ENCODE measurements at places on chromosomes 7 and 10.

GRCh38 chr7:97218767-97219166 lies 101.3 kb downstream of the SDHAF3 start:
- DNase-seq = no peak

GRCh38 chr10:99395750-99396445 lies 34.5 kb downstream of the GOT1 start:
- no peak for DNase-seq

- DNase-seq = no peak
These were observed 435.8 kb downstream of the EXOC4 start for GRCh38 chr7:133688483-133689239.

- DNase-seq = no peak
These were observed 242.6 kb downstream of the GLRX3 start for GRCh38 chr10:130378556-130379400.

DNA sequence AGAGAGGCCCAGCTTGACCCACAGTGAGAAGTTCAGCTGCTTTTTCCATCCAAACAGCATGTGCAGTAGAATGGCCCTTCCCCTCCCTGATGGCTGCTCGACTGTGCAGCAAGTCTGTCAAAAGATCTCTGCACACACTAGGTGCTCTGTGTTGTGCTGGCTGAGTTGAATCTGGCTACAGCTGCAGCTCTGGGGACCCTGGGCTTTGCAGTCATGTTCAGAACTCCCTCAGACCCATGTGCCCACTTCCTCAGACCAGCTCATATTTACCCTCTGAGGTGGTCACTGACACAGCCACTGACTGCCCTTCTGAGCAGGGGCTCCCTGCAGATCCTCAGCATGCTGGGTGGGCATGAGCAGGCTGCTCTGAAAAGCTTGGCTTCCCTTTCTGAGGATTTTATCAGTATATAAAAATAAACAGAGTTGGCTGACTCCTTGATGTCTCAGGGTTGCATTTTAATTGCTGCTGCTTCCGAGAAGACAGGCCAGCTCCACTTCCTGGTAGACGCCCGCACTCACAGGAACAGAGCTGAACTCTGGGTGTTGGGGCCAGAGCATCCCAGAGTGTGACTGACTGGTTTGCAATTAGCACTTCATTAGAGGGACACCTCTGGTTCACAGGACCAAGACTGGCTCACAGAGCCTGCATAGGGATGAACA lies 507.9 kb downstream of the RPS24 start:
- no peak for DNase-seq

DNA sequence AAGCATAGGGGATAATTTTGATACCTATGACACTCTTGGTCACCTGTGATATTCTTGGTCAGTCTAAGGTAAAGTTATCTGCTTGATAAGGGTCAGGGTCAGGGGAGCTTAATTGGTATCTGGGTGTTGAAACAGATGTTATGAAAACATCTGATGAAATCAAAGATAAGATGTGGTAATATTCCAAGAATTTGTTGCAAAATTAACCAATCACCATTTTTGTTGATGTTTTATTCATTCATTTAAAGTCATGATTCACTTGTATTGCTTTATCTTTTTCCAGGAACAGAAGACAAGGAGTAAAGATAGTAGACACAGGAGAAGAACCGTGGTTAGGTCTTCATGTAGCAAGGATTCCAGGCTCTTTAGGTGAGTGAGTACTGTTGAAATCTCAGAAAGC lies 103.1 kb downstream of the SEMA3C start:
- DNase-seq = no peak

DNA sequence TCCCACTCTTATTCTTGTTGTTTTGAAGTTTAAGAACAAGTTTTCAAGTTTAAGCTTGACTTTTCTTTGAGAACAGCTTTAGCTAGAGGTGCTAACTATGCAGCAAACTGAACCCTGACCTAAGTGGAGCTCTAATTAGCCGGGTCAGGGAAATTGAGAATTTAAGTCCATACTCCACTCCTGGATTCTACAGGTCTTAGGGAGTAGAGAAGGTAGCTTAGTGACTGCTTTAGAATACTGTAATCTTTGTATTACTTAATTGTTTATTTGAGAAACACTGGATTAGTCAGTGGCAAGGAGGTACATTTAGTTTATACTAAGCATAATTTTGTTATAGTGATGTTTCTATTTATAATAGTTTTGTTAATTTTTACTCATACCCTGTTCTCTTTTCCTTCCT lies 74.6 kb upstream of the STRIP2 start:
- no peak for DNase-seq

DNA sequence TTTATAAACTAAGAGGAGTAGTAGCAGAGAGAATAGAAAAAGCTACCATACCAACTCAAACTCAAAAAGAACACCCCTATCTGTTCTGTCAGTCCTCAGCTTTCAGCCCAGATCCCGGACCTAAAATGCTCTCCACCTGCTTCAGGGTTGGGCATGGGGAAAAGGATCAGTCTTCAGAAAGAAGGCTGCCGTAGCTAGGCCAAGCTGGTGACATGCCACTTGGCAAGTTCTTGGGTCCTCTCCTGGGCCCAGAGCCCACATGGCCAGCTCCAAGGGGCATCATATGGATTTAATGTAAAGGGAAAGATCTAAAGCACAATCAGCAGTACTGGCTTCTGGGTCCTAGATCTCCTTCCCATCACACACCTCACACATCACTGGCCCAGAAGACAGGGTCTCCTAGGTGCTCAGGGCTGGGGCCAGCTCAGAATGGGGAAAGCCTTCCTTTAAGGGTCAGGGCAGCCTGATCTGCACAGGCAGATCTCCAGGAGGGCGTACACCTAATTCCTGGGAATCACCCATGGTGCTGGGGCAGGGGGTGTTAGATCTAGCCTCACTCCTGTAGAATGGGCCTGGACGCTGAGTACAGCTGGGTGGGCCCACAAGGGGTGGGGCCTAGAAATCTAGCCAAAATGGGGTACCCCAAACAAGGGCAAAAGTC lies 2.5 kb downstream of the VAX1 start:
- DNase-seq = no peak

DNA sequence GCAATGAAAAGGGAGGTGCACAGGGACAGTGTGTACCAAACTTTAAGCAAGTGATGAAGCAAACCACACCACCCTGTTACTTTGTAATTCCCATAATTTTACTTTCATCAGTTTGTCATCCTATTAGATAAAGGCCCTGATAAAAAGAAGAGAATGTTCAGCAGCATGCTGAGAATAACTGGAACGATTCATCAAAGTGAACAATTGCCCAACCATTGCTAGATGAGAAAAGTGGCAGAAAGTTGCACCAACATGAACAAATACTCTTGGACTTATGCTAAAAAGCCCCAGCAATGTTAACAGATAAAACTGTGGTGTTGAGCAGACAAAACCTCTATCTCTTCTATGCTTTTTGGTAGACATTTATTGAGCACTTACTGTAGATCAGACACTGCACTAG lies 75.5 kb upstream of the PCGF5 start:
- no peak for DNase-seq

DNA sequence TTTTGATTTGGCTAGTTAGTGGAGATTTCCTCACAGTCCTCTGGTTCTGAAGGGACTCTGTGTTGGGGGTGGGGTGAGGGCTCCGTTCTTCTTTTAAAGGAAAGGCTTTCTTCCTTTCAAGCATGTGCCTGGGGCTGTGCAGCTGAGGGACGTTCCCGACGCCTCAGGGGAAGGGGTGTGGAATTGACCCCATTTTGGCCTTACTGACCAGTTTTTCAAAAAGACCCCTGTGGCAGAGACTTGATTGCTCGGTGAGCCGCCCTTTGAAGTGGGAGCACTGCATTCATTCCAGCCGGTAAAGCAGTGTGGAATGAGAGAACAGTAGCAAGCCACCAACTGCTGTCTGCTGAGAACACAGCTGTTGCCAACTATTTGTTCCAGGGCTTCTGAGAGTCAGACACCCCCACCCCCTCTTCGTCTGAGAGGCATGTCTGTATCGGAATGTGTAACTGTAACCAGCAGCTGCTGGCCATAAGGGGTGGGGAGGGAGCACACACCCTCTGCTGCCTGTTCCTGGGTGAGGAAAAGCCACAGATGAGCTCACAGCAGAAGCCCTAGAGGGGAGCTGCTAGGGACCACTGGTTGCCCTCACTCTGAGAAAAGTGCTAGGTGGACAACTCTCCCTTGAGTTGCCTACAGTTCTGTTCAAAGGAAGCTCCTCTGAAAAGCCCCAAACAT lies 33.2 kb downstream of the WBP1L start:
- DNase-seq = no peak

DNA sequence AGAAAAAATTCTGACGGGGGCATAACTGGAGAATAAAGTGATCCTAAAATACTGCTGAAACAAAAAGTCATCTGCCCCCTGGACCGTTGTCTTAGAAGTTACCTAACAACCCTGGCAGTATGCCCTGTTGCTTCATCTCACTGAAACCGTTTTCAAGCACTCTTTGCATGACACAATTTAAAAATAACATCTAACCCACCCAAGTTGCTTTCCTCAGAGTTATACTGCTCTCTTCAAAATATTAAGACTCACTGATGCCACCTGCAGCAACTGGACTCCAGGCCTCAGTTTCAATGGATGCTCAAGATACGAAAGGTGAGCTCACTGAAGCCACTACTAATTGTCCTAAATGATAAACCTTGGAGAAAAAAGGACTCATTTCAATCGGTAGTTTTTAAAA lies 57.4 kb downstream of the CDK6 start:
- DNase-seq = no peak

- no peak for DNase-seq
These were observed at the start of gene NANOS1 for GRCh38 chr10:119029613-119030420. TSS of gene NANOS1 (plus strand) at chr10:119029714. CDS start at chr10:119029802, 88 bp downstream.

DNA sequence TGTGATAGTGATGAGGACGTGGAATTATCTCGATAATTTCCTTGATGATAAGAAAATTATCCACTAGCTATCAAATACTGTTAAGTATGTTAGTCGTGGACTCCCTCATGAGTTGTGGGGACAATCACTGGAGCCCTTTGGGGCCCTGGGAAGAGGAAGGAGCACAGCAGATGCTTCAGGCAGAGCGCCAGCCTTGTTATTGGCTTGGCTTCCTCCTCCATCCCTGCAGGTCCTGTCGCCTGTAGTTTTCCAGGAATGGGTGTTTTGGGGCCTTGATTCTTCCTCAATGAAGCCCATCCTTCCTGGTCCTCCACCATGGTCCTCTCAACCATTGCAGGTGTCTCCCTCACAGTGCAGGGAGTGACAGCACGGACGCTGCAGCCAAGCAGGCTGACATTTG lies 32.5 kb upstream of the ZNF32 start:
- DNase-seq = no peak

- DNase-seq = no peak
These were observed 675.1 kb upstream of the PCDH15 start for GRCh38 chr10:55476129-55476528.

- DNase-seq = no peak
These were observed 10.0 kb downstream of the DNAJC1 start for GRCh38 chr10:21993360-21994001.

DNA sequence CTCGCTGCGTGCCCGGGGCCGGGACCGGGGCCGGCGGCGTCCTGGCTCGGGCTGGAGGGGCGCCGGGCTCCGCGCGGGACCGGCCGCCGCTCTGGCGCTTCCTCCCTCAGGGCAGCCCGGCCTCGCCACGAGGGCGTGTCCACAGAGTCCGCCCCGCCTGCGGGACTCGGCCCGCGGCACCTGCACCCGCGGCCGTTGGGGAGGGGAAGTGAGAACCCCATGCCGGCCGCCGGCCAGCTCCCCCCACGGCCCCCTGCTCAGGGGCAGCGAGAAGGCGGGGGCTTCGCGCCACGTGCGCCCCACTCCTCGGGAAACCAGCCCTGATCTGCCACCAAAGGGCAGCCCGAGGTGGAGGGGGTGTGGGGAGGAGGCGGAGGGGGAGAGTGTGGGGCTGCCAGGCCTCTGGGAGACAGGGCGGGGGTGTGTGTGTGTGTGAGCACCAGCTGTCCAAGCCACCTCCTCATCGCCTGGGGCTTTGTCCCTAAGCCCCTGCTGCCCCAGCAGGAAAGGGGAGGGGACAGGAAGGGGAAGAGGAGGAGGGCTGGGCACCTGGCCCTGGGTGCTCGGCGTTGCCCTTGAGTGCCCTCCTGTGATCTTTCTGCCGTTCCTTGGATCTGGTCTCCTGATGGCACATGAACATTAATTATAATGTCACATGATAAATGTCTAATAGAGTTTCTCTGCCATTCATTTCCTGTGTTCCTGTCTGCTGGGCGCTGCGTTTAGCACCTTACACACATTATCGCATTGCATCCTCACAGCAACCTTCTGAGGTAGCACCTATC lies at the start of gene PIK3AP1:
Gene PIK3AP1 (minus strand): TSS at position 93 of the 785 bp plus-strand sequence. CDS start 120 bp downstream, outside the sequence.
- DNase-seq = no peak
